RPMI8226 (cell line): ENCODE measurements at places on chromosomes 12 and 14.

DNA sequence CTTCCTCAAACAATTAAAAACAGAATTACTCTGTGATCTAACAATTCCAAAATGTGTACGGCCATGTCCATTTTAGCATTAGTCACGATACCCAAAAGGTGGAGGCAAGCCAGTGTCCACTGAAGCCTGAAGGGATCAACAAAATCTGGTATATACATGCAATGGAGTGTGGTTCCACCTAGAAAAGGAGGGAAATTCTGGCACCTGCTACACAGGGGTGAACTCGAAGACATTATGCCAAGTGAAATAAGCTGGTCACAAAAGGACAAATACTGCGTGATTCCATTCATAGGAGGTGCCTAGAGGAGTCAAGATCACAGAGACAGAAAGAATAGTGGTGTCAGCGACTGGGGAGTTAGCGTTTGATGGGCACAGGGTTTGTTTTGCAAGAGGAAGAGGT lies 331.4 kb downstream of the MED13L start:
- no peak for DNase-seq

- DNase-seq, result no peak
Measured at GRCh38 chr12:63325757-63326156, 174.8 kb upstream of the AVPR1A start.

DNA sequence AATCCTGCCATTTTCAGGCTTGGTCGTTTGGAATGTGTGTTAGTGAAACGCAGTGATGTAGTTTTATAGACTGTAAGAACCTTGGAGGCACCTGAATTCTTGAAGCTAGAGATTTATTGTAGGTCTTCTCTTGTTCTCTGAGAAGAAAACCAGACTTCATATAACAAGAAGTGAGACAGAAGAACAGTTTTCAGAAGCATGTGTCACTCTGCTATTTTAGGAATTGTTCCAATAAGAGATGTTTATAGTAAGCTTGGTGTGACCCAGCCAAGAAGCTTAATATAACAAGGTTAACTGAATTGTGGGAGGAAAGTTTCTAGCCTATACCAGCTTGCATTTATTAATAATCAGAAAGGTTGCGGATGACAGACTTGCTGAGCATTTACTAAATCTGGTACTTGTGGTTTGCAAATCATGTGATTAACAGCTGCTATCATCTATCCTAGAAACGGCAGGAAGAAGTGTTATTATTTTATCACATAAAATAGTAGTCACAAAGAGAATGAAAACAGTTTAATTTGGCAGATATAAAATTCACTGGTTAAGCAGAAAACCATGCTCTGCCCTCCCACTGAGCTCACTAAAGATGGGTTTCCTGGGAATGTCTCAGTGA lies 49.2 kb upstream of the BCAT1 start:
- DNase-seq, result peak; percentile 67

- no peak for DNase-seq
Measured at GRCh38 chr12:31874961-31875608, 84.1 kb upstream of the RESF1 start.

DNA sequence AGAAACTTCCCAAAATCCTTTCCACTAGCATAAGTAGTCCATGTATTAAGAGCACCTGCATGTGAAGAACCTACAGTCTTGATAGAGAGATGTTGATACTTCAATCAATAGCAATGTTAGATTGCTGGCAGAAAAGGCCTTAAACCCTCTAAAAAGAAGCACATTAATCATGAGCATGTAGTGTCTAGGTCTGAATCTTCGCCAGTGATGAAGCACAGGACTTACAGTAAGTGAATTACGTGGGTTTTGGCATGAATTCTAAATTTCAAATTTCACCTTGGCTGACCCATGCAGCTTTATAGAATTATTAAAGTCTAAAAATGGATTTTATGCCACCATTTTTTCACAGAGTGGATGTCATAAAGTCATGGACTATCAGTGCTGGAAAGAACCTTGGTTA lies 791.6 kb upstream of the NOVA1 start:
- DNase-seq, result no peak

- peak; percentile 40 for DNase-seq
Measured at GRCh38 chr12:56267443-56268071, 815 bp downstream of the COQ10A start.

GRCh38 chr12:113065126-113066007 lies 8.8 kb downstream of the DTX1 start:
- DNase-seq, result peak; percentile 52

- peak; percentile 16 for DNase-seq
Measured at GRCh38 chr14:21300892-21301291, 21.0 kb downstream of the RPGRIP1 start.

DNA sequence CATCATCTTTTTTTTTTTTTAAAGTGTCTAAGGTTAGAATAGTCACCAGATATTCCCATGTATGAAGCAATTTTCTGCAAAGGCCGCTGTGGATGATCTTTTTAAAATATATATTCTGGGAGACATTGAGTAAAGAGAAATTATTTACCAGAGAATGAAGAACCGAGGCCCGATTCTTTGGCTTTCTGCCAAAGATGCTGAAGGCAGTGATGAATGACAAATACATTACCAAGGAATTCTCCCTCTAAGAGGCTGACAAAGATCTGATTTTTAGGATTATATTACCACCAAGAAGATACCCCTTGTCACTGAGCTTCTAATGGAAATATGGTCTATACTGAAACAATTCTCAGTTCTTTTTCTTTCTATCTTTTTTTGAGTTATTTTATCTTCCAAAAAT lies 336.8 kb downstream of the NAV3 start:
- no peak for DNase-seq

DNA sequence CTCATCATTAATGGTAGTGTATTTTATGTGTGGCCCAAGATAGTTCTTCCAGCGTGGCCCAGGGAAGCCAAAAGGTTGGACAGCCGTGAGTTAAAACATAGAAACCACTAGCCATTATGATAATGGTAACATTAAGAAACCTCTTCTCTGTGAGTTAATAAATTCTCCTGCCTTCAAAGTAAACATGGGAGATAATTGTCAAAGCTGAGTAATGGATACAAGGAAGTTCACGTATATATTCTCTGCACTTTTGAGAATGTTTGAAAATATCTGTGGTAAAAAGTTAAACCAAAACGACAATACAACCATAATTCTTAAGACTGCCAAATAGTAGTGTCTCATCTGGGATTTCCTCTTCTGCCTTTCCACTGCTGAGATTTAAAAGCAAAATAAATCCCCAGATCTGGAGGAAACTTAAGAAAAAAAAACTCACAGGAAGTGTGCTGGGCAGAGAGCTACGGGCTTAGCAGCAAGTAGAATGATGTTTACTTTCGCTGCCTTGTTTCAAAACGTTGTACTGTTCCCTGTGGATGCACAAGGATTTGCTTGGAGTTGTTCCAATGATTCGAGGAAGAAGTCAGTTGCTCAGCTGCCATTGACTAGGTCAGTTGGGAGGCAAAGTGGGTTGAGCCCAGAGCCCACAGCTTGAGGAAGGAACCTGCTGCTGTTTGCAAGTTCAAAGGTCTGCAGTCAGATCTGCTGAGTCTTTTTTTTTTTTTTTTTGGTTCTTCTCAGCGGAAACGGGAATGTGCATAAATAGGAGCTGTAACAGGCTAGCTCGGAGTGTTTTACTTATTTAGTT lies 1.7 kb downstream of the TPCN1 start:
- DNase-seq, result peak; percentile 72

GRCh38 chr12:111111681-111112080 lies 191.3 kb upstream of the MYL2 start:
- DNase-seq, result no peak

GRCh38 chr14:91142214-91142668 lies 28.4 kb downstream of the DGLUCY start:
- no peak for DNase-seq

GRCh38 chr14:90903101-90903500 lies 86.9 kb upstream of the TTC7B start:
- peak; percentile 49 for DNase-seq

- DNase-seq, result peak; percentile 56
Measured at GRCh38 chr12:7017870-7018349, 366 bp downstream of the LPCAT3 start.

DNA sequence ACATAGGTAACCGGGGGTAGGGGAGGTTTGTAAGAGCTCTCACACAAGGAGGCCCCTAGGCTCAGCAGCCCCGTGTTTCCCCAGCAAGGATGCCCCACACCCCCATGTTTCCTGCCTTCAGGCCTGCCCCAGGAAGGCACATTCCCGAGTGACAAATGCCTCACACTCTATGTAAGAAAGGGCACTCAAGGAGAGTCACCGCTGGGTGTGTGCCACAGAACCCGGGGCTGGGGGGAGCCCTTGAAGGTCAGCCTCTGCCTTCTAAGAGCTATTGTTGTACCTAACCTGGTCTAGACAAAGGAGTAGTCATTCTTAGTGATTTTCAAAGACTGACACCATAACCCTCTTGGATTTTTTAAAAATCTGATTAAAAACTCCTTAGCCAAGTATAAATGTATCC lies 333.6 kb downstream of the DPF3 start:
- DNase-seq, result no peak

DNA sequence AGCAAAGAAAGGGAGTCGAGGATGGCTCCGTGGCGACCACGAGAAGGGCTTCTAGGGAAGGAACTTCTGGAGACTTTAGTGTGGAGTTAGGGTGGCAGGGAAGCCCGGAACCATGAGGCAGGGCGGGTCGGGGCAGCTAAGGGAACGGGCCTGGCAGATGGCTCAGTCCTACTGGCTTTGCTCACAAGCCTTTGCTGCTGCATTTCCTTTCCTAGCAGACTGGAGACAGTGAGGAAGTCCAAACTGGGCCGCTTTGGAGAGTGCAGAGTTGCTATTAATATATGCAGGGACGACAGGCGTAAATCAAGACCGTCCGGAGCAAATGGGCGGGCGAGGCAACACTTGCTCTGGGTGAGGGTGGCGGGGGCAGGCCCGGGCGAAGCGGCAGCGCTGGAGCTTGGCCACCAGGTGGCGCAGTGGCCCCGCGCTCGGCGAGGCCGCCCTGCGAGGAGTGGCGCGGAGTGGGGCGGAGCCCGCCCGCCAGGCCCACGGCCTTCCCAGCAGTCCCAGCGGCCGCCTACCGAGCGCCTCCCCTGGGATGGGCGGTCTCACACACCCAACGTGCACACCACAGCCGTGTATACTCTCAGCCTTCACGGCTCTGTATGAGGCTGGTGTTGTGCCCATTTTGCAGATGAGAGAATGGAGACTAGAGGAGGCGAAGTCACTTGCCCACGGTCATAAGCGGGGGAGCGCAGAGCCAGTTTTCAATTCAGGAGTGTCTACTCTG lies 24.4 kb upstream of the LRTM2 start:
- DNase-seq, result peak; percentile 96

GRCh38 chr12:118334241-118334640 lies 38.5 kb downstream of the TAOK3 start:
- no peak for DNase-seq

- DNase-seq, result no peak
Measured at GRCh38 chr12:25970916-25971653, 12.6 kb downstream of the RASSF8 start.

- DNase-seq, result no peak
Measured at GRCh38 chr14:68945585-68946488, 33.3 kb downstream of the ACTN1 start.

DNA sequence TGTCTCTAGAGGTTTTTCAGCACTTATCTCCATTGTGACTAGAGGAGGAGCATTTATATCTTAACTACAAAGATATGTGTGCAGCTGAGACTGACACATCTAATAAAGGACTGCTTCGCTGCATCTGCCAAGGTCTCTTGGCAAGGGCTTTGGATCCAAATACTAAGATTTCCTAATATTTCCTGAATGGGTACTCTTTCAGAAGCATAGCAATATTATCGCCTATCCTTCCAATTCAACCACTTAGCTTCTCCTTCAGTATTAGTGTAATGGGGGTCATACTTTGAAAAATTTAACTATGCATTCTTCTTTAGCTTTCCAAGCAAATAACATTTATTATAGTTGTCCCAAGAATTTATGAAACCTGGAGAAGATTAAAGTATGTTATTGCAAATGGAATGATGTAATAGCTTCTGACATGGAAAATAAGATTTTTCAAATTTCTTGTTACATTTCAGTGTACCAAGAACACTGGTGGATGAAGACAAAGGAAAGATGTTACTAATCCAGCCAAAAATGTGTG lies 243.0 kb upstream of the PDE3A start:
- DNase-seq, result no peak

GRCh38 chr14:84482256-84483071 lies 1047.5 kb upstream of the FLRT2 start:
- DNase-seq, result no peak

DNA sequence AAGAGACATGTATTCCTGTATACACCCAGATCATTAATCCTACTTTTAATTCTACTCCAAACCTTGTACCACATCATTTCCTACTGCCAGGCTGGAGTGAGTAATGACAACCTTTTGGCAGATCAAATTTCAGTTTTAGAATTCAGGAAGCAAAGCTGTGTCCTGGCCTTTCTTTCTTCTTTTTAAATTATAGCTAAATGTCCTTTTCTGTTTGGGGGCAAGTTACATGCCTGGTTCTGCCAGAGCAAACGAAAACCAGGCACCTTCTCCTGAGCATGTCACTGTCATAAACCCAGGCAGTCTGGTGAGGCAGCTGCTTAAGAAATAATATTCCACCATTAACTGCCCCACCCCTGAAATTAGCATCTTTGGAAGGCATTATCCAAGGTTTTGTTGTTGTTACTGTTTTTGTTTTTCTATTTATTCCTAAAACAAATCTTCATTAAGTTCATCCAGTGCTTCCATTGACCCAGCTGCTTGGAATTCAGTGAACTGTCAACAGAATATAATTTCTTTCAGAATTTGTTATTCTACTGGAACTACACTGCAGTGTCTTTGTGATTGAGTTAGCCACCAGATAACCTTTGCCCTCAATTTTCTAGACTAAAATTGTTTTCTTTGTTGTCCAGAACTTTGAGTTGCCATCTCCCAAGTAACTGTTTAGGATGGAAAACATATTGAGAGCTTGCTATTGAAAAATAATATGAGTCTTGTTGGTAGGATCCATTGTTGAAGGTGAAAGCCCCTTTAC lies 33.2 kb downstream of the SAMD4A start:
- DNase-seq, result no peak

- no peak for DNase-seq
Measured at GRCh38 chr12:9198012-9198411, 10.2 kb downstream of the PZP start.

GRCh38 chr12:29655861-29656260 lies 127.9 kb downstream of the TMTC1 start:
- DNase-seq, result no peak

DNA sequence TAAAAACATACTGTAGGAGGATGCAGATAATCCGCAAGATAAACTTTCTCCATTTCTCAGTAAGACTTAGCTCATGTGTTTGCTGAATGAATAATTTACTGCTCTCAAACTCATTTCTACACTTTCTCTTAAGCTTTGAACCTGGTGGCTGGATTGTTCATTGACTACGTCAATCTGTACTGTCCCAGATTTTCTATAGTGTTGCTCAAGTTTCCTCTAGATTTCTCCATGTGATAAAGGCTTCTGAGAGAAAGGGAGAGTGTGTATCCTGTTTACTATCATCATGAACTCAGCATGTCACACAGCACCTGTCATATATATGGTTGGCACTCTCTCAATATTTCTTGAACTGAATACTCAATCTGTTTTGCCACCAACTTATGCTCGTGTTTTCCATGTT lies 518.0 kb upstream of the TBX3 start:
- DNase-seq, result no peak

DNA sequence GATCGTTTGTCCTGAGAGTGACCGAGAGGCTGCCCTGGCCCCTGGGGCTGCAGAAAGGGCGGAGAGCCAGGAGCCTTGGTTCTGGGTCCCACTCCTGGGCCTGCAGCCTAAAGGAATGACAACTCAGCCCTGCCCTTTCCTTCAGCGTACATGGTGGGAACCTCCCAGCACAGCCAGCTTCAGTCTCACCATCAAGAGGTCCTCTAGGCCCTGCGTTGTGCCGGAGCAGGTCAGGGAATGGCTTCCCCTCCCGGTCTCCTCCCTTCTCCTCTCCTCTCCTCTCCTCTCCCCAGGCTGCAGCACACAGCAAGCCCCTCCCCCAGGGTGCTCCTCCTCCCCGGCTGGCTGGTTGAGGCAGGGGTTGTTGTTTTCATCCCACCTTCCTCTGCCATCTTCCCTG lies 44.6 kb upstream of the TUNAR start:
- DNase-seq, result no peak
